ENCODE measurements at places on chromosomes 1 and 21.

DNA sequence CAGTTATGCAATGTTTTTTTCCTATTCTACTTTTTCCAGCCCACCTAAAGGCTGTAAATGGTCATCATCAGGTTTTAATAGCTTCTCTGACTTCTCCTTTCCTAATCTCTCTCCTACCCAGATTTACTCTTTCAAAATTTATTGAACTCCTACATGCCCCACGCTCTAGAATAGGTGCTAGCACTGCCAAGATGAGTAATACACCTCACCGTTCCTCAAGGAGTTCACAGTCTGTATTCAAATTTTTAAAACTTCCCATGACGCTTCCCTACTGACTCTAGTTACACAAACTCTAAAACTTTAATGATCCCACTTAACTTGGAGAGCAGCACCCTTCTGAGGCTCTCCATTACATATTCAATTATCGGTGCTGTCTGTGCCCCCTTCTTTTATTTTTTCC is 51.6 kb downstream of the ALG14 start:
- DNase-seq, result no peak

GRCh38 chr1:213061263-213061662 is 10.2 kb downstream of the RPS6KC1 start:
- DNase-seq, result no peak

DNA sequence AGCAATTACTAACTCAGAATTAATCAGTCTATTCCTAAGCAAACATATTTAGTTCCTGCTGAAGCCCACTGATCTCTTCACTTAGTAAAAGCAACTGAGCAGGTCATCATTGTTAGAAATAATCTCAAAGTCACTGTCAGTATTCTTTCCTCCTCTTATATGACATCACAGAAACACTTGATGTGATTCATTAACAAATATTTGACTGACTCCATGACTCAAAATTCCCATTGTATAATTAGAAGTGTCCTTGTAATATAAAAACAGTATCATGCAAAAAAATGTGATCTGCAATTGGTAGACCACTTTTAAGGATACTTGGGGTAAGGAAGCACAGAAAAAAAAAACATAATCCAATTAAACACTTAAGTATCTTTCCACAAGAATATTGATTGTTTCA is 194.4 kb downstream of the DPYD start:
- DNase-seq, result no peak

DNA sequence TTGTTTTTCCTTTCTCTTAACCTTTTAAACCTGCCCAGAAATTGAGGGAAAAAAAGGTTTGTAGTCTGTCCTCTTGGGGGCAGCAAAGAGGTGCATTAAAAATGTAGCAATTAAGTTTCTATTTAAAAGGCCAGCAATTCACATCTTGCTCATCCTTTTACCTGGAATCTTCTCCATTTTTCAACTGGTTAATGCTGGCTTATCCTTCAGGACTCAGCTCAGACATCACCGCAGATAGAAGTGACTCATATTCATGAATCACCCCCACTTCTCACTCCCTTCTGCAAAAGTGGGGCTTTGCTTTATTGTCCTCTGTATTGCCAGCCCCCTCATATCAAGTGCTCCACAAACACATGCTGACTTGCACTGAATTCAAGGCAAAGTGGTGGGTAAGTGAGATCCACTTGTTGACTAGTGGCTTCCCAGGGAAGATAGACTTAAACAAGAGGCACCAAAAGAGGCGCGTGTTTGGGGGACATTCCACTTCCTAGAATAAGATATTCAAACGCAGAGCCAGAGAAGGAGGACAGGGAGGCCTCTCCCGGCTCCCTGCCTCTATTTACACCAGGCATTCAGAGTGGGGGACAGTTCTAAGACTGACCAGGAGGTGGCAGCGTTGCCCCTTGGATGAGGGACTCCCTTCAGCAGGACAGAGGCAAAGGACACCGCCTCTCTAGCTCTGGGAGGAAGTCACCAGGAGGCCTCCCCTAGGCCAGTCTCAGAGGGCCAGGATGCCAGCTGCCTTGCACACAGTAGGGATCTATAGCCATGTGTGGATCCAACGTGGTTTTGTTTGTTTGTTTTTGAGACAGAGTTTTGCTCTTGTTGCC is 23.2 kb upstream of the ZNF648 start:
- peak; percentile 95 for DNase-seq

DNA sequence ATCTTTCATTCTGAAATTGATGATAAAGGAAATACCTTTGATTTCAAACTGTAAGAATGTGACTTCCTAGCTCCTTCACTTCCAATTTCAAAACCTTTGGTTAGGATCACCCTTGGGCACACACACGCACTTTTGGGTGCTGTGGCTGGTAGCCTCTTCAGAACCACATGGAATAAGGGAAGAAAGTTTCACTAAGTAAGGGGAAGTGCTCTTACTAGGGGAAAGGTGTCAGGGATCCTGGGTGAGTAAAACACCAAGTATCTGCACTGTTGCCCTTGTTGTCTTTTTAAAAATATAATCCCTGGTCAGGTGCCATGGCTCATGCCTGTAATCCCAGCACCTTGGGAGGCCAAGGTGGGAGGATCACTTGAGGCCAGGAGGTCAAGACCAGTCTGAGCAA is 132.4 kb downstream of the SDCCAG8 start:
- no peak for DNase-seq

- no peak for DNase-seq
Measured at GRCh38 chr1:11397151-11397901, 81.6 kb upstream of the DISP3 start.

- DNase-seq, result peak; percentile 13
Measured at GRCh38 chr1:1198423-1199140, 7.8 kb downstream of the TNFRSF18 start.

DNA sequence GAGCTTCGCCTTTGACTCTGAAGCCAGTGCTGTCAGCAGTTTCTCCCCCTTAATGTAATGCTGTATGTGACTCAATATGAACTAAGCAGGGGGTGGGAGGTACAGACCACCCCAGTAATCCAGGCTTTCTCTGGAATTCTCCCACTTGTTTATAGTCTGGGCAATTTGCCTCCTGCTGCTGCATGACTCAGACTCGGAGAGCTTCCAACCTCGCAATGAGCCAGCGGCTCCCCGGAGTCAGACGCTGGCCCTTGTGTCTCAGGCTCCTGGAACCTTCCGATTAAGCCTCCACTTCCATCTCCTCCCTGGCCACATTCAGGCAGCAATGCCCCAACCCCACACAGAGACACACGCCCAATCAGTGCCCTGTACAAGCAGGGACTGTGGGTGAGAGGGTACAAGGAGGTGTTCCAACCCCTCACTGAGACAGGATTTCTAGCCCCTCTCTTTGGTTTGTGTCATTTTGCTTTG is 471.7 kb upstream of the VAMP3 start:
- no peak for DNase-seq

DNA sequence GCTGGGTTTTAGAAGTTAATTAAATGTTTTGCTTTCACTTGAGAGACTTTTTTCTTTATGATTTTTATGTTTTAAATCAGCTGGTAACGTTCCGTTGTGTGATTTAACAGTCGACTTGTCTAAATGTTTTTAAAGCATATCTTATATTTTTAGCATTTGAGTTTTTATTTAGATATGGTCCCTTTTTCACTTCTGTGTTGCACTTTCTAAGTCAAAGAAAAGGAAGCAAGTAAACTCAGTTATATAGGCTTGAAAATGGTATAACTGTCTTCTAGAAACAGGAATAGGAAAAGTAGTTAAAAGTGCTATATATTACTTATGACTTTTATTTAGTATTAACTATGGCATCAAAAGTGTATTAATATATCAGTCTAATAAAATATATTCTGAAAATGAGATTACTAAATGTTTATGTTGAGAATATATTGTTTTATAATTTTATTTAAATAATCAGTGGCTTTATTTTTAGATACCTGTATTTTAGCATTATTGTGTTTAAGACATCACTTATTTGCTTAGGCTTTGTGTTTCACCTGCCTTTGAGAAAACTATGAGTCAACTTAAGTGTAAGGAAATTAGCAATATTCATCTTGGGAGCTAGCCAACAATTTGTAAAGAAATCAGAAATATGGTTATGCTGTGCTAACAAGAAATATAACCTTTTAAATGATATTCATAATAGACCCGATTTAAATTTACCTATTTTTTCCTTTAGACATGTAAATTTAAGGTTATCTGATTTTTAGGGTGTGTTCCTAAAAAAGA is 60.5 kb downstream of the RABGAP1L start:
- DNase-seq, result no peak

- DNase-seq, result no peak
Measured at GRCh38 chr1:64955097-64956009, 11.0 kb downstream of the JAK1 start.

DNA sequence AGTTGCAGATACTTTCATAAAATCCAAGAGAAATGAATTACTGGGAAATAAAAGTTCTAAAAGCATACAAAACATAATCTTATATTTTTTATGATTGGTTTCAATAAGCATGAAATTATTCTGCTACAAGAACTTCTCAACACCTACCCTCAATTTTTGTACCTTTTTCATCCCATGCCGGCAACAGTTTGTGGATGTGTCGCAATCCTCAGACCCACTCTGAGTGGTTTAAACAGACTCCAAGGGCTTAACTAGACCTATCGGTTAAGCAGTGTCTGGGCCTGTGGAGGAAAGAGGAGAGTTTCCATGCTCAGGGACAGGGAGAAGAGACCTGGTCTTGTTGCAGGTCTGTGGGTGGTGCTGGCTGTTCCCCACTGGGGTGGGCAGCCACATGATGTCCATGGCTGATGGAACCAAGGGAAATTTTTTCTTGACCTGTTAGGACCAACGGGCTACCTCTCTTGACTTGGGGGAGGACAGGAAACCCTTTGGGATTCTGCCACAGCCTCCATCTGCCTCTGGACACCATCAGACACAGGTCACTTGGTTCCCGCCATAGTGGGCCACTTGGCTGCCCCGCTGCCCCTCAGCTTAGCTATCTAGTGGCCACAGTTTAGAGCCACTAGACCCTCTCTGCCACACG is 81.1 kb upstream of the CLDN14 start:
- no peak for DNase-seq

DNA sequence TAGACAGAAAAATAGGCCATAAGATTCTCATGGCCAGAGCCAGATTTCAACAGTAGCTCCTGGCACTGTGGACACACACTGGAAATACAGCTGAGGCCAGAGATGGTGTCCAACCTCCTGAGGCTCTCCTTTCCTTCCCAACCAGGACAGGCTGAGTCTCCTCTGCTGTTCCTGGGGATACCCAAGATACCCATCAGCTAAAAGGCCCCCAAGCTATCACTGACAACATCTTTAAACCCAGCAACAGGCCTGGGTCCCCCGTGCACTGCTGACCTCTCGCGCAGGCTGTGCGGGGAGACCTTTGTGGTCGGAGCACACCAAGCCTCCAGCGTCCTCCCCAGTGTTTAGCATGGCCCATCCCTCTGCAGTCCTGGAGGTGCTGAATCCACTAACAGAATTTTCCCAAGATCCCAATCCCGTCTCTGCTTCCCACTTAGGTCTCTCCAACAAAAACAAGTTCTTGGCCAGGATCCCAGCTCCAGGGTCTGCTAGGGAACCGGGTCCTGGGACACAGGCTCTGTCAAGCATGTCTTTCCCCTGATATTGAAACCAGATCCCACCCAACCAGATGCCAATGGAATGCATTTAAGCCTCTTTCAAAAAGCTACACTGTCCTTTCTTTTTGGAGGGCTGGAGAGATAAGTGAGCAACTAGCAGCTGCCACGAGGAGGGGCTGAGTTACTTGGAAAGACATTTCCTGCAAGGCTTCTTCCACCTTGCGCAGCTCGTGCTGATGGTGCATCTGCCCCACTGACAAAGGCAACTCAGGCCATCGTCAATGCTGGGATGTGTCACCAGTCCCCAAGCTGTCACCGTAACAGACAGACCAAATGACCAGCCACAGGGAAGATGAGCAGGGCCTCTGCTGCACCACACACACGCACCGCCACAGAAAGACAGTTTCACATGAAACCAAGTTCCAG is 73.2 kb downstream of the BCAR3 start:
- no peak for DNase-seq

GRCh38 chr1:109255678-109256077 is 6.3 kb downstream of the CELSR2 start:
- DNase-seq, result no peak

DNA sequence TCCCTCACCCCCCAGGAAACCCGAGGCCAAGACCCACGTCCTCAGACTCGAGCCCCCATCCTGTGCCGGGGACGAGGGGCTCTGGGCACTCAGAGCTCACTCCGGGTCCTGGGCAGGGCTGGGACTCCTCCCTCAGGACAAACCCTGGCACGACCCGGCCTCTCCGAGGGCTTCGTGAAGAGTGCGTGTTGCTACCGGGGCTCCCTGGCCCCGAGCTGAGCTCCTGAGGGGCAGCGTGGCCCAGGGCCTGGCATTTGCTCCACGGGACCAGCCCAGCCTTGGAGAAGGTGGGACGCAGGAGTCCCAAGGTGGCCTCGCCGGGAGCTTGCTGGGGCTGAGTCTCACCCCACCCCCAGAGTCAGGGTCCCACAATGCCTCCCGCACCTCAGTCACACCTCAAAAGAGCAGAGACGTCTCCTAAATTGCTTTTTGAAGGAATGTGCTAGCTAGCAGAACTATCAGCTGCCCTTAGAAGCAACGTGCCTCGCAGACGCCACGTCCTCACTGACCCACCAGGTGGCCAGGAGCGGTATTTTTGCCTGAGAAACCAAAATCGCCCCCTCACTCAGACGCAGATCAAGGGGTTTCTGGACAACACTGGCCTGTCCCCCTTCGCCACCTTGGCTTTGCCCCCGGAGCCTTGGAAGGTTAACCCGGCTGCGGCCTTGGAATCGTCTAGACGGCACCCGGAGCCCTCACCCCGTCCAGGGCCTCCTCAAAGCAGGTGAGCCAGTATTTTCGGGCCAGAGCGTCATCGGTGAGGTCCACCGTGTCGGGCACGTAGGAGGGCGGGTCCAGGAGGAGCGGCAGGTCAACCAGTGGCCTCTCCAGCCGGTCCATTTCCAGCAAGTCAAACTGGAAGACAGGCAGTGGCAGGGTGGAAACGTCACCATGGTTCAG is 11.3 kb downstream of the PANK4 start:
- no peak for DNase-seq

DNA sequence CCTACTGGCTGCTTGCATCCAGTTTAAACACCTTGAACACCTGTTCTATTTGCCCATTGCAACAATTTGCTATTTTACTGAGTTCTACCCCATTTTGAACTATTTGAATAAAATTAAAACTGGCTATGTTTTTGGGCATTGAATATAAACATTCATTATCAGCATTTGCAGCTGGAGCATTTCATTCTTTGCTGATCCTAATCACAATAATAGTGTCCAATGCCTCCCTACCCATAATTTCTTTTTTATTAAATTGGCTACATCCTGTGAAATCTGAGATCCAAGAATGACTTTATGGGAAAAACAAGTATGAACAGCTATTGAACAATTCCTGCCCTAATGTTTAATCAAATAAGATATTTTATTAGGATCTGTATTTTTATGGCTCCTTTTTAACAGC is 447.9 kb downstream of the PLA2G4A start:
- no peak for DNase-seq

- DNase-seq, result no peak
Measured at GRCh38 chr1:4395676-4396075, 258.7 kb upstream of the AJAP1 start.

DNA sequence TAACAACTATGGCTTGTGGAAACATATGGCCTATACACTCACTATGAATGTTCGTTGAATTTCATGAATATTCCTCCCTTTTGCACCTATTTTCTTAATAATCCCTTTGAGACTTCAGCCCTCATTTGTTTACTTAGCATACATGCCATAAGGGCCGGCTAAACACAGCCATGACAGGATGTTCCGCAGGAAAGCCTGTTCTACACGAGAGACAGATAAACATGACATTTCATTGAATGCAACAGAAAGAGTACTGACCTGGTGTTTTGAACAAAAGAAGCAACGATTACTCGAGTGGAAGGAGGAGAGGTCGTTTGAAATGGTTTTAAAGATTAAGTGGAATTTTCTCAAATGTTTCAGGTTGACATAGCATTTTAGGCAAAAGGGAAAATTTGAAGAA is 459.5 kb upstream of the CXADR start:
- DNase-seq, result no peak

GRCh38 chr1:119438761-119439160 is 23.8 kb downstream of the HSD3B2 start:
- DNase-seq, result no peak
